NCI-H510A (cell line): ENCODE measurements at places on chromosomes 11 and 22.

DNA sequence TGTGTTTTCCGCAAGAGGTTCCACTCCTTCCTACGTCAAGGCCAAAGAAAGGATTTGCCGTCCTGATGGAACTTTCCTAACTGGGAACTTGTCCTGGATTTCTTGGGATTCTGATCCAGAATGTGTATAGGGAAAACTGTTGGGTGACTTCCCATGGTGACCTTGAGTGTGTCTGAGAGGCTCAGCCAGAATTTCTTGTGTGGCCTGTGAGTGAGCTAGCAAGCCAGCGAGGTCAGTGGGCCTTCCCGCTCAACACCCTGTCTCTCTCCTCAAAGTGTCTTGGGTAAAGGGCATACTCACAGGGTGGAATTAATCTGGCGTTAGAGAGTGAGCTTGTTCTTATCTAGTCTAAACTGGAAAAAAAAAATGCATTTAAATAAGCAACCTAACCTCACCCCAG is 20.4 kb downstream of the ZNRF3 start:
- DNase-seq, result no peak

- DNase-seq, result no peak
Measured at GRCh38 chr11:82775736-82776346, 42.2 kb upstream of the FAM181B start.

- DNase-seq, result no peak
Measured at GRCh38 chr11:73140213-73141030, 1.7 kb downstream of the FCHSD2 start.

DNA sequence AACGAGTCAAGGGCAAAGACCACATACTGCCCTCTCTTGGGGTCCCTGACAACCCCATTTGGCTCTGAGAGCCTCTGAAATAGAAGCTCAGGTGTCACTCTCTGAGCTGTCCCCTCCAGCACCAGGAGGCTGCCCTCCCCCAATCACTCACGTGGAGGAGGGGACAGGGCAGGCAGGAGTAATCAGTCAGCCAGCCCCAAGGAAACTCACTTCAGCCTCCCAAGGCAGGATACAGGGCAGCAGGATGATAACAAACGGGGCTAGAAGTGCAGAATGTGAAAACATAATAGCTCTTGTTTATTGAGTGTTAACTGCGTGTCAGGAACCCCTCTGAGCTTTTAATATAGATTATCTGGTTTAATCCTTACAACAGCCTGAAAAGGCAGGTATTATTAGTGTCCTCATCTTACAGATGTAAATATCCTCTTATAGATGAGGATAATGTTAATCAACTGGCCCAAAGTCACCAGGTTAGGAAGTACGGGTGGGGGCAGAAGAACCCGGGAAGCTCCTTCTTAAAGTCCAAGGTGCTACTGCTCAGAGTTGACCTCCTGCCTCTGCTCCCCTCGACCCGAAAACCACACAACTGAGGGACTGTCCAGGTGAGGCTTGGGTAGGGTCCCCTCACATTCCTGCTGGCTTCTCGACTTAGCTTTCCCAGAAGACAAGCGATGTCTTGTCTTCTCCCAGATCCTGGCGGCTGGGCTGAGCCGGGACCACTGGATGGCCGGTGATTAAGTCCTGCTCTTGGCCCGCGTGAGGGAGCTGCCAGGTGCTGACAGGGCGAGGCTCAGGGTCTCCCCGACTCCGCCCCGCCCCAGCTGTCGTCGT is 2.7 kb downstream of the CHRM4 start:
- DNase-seq, result no peak

GRCh38 chr11:64020976-64021756 is 14.6 kb upstream of the FLRT1 start:
- DNase-seq, result no peak

GRCh38 chr22:40221055-40221414 is 43.3 kb downstream of the TNRC6B start:
- DNase-seq, result no peak

DNA sequence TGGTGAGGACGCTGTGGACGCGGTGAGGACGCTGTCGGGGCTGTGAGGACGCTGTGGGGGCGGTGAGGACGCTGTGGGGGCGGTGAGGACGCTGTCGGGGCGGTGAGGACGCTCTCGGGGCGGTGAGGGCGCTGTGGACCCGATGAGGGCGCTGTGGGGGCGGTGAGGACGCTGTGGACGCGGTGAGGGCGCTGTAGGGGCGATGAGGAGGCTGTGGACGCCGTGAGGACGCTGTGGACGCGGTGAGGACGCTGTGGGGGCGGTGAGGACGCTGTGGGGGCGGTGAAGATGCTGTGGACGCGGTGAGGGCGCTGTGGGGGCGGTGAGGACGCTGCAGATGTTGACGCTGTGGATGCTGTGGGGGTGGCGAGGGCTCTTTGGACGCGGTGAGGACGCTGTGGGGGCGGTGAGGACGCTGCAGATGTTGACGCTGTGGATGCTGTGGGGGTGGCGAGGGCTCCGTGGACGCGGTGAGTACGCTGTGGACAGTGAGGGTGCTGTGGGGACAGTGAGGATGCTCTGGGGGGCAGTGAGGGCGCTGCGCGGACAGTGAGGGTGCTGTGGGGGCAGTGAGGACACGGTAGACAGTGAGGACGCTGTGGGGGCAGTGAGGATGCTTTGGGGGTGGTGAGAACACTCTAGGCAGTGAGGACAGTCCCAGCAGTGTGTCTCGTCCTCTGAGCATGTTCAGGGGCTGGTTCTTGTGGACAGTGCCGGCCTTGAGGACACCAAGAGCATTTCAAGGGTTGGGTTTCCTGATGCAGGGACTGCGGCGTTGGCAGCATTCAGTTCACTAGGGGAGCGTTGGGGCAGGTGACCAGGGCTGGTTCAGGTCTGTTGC is 4.2 kb downstream of the GP1BB start:
- no peak for DNase-seq

DNA sequence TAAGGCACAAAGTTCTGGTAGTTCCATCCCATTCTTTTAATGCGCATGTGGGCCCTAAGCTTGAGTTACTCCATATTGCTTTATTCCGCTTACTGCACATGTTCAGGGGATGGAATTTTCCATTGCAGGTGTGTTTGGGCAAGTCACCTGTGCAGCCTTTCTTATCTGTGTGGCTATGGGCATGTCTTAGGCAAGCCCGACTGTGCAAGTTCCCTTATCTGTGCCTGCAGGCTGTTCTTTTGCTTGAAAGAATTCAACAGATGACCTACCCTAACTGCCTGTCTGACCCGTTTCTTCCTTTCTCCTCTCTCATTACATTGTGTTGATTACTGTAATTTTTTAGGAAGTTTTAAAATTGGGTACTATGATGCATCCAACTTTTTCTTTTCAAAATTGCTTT is 363.6 kb downstream of the TTC28 start:
- DNase-seq, result no peak

- no peak for DNase-seq
Measured at GRCh38 chr11:20669820-20670684, 666 bp downstream of the NELL1 start.
